Activated T-cell treated with anti-CD3 and anti-CD28 coated beads for 4 hours (primary cell): ENCODE measurements at places on chromosomes 16 and 17.
A peak's percentile ranks its signal among the peaks of the same experiment; 100 is the strongest.

DNA sequence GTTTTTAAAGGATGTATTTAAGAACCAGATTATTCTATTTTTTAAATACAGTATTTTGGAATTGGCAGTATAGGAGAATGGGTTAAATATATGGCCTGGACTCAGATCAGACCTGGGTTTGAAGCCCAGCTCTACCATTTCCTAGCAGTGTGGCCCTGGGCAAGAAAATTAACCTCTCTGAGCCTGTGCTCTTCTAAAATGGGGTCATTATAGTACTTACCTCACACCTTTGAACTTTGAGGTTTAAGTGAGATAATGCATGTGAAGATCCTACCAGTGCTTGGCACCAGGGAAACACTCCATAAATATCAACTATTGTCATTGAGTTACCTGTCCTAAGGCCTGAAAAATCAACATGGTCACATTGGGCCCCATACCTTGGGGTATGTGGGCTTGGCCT is 93.4 kb upstream of the WSB1 start:
- no peak for DNase-seq

DNA sequence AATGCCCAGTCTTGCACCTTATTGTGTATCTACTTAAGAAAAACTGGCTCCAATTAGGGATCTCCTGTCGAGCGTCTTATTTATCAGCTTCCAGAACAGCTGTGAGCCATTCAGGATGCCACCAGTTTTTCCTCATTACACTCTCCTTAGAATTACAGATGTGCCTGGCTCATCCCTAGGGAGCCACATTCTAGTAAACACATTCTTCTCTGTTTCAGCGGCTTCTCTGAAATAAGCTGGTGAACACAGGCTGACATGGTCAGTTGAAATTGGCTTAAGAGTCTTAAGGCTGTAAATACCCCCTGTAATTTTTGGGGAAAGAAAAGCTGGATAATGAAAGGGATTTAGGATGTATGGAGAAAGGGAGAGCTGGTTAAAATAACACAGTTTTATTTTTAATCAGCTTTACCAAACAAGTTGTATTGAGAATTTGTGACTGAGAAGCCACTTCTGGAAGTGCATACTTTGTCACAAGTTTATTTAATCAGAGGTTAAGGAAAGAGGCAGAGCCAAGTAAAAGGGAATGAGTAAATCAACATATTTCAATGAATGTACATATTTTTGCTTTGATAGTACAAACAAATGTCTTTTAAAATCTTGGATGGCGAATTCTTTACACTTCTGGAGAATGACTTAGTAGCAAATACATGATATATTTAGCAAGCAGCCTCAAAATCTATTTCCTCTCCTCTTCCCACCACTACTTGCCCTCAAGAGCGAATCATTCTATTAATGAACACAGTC is 562.0 kb upstream of the GOT2 start:
- DNase-seq, result no peak

DNA sequence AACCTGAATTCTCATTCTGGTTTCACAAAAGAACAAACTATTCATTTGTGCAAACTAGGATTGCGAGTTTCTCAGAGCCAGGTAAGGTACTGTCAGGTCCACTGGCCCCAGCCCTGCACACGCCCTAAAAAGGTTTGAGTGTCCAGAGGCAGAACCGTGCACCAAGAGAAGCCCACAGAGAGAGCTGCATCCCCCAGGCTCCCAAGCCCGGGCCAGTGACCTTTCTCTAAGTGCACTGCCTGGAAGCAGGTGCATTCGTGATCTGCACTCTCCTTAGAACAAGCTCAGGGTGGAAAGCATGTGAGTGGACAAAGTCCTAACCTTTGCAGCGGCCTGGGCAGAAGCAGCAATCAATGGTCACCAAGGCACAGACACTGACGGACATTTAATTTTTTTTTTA is 26.8 kb downstream of the MEAK7 start:
- DNase-seq, result no peak

DNA sequence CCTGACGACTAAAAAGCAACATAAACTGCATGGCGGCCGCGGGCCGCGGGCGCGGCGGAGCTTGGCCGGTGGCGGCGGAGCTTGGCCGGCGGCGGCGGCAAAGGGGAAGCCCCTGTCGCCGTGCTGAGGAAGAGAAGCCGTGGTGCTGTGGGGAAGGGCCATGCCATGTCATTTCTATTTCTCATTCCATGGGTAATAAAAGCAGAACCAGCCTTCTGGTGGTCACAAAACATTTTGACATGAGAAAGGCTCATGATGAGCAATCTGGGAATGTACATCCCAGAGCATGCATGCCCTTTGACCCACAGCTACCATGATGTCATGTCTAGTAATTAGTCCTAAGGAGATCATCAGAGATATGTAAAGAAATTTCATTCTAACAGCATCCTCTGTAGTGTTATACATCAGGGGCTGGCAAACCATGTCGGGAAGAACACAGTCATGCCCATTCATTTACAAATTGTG is 23.9 kb upstream of the HEATR6 start:
- DNase-seq, result no peak

GRCh38 chr16:85865-86264 is 7.8 kb downstream of the MPG start:
- no peak for DNase-seq

GRCh38 chr17:21302711-21303425 is 18.4 kb downstream of the MAP2K3 start:
- DNase-seq, result no peak

GRCh38 chr16:7088711-7089110 is 243.9 kb upstream of the RBFOX1 start:
- no peak for DNase-seq

GRCh38 chr17:82065193-82065637 is 389 bp downstream of the DUS1L start:
- DNase-seq, result no peak

DNA sequence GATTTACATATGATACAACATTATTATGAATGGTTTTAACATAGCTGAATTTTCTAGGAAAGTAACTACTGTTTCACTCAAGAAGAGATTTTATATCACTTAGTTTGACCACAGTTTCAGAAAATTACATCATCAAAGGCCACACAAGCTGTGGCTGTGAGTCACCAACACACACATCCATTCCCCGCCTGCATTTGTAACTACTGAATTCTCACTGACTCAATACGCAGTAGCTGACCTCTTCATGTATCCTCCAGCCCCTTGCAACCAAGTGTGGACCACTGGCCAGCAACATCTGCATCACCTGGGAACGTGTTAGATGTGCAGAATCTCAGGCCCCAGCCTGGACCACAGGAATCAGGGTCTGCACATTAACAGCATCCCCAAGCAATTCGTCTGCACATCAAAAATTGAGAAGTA is 197.6 kb downstream of the XYLT1 start:
- peak; percentile 3 for DNase-seq
